ENCODE measurements at places on chromosomes 3 and 15.

DNA sequence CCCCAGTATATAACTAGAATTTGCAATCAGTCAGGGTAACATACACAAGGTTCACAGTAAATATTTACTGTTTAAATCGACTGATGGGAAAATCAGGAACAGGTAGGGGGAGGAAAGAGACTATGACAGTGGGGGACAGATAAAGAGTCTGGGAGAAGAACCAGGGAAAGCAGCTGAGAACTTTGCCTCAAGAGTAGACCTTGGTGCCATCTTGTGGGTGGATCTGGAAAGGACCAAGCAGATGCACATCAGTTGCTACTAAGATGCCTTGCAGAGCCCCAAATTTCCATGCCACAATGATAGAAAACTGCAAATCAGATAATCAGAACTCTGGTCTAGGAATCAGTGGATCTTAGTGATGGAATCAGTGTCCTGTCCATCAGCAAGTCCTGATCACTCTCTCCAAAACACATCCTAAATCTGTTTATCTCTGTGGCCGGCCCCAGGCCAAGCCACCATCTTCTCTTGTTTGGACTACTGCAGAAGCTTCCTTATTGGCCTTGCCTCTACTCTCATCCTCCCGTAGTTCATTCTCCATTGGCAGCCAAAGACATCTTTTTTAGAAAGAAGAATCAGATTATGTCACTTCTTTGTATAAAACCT is 62.7 kb downstream of the PDE8A start:
- peak; percentile 64 for DNase-seq

- no peak for DNase-seq
Observed at GRCh38 chr3:38059148-38059547, 20.1 kb downstream of the DLEC1 start.

DNA sequence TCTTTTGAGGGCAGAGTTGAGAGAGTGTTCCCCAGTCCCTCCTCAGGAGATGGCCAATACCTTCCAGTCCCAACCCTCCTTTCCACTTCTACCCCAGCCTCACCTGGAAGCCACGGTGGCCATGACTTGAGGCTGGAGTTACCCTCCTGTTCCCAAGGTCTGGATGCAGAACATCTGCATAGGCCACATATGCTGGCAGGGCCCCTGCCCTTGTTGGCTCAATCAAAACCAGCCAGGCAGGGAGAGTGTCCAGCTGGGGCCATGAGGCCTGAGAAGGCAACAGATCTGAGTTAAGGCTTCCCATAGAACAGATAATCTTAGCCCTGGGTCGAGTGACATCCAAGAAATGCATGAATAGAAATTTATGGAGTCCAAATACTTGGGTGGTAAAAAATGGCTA is 23.6 kb upstream of the VIPR1 start:
- no peak for DNase-seq

GRCh38 chr3:27349832-27350231 is 19.4 kb downstream of the NEK10 start:
- DNase-seq = no peak

GRCh38 chr15:88046576-88047129 is 209.9 kb downstream of the NTRK3 start:
- no peak for DNase-seq

DNA sequence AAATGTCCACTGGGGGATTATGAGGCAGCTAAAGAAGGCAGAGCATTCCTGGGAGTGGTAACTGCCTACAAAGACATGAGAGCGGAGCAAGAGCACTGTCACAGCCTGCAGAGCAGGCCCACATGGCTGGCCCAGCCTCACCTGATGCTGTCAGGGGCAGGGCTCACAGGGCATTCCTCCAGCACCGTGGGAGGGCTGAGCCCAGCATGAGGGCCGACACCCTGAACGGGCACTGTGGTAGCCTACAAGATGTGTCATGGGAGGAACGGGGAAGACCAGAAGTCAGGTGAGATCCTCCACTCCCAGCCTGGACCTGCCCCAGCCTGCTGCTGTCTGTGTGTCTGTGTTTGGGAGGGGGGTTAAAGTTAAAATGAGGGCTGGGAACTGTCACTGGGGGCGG is 30.1 kb downstream of the CCDC12 start:
- DNase-seq = no peak

GRCh38 chr15:70608144-70608543 is 155.2 kb downstream of the UACA start:
- DNase-seq = no peak

DNA sequence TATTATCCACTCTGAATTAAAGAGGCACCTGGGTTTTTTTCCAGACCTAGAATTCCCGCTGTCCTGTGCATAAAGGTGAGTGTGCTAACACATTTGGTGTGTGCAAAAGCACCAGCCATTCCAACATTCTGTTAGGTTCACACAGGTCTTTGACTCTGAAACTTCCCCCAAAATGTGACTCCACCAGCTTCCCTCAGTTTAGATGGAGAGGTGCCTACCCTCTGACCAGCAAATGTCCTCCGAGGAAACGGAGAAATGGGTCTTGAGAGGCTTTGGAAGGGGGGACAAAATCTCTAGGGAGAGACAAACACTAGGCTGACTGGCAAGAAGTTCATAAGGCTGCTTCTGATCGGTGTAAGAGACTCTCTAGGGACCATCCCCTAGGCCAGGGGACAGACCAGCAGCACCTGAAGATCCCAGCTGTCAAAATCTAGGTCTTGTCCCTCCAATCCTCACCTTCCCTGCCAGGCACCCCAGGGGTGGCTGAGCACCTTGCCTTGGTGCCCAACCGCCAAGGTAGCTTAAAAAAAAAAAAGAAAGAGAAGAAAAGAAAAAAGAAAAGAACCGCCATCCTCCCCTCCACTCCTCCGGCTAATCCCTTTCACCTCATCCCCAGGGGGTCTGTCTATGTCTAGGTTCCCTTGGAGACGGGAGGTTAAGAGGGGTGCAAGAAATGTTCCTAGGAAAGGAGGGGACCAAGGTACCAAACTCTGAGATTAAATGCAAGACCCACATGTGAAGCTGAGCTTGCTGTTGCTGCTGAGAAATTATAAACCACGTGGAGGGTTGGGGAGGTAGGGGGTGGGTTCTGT is 2.0 kb upstream of the MECOM start:
- no peak for DNase-seq

- no peak for DNase-seq
Observed at GRCh38 chr3:150349314-150350097, 58.6 kb upstream of the TSC22D2 start.

DNA sequence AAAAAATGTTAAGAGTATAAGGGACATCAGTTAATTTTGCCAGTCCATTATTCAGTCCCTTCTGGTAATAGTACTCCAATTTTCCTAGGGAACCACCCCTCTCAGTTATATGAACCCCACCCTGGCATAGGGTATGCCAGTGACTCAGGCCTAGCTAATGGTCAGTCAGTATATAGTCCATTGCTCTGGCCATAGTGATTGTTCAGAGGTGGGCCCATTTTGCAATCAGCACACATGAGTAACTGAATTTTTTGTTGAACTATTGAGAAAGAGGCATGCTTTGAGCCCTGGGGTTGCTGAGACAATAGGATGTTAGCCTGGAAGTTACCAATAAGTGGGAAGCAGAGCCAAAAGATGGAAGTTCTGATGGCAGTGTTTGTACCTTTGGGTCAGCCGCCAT is 4.1 kb downstream of the LRCH3 start:
- no peak for DNase-seq

DNA sequence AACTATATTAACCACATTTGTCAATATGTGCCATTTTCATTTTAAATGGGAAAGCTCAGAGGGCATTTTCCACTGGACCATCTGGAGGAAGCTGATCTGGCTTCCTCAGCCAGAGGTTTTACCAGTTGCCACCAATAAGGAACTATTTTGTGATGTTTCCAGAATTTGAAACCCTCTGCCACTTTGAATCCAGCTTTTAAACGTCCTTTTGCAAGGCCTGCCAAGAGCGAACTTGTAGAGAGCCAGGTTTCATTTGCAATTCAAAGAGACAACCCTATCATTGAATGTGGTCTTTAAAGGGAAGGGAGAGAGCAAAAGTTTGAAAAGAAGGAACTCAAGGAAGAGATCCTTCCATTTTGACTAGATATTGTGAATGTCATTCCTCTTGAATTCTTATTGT is 123.3 kb upstream of the CHL1 start:
- no peak for DNase-seq

DNA sequence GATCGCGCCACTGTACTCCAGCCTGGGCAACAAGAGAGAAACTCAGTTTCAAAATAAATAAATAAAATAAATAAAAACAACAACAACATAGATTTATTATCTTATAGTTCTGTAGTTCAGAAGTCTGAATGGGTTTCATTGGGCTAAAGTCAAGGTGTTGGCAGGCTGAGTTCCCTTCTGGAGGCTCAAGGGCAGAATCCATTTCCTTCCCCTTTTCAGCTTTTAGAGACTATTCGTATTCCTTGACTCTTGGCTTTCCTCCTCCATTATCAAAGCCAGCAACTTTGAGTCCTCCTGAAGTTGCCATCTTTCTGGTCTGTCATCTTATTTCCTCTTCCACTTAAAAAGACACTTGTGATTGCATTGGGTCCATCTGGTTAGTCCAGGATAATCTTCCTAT is 12.1 kb downstream of the BLM start:
- DNase-seq = no peak

GRCh38 chr15:62935300-62936081 is 107.1 kb upstream of the TPM1 start:
- no peak for DNase-seq

DNA sequence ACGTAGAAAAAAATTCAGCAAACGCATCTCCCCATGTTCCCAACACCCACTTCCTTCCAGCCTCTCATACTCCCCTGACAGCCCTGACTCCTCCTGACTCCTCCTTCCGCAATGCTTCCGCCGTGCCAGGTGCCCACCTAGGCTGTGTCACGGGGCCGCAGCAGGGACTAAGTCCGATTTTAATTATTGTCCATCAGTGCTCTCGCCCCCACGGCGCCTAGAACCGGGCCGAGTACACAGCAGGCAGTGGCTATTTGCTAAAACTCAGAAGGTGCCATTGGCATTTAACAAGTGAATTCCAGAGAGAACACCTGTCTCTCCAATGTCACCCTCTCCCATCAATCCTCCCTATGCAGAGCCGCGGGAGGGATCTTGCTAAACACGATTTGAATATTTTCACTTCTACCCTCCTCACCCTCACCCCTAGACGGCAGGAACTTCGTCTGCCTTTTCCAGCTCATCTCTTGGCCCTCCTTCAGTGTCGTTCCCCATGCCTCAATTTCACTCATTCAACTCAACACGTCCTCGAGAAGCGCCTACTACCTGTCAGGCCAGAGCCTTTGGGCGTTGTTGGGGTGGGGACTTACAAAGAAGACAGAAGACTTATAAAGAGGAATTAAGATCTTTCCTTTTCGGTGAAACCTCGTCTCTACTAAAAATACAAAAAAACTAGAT is 11.5 kb upstream of the SHF start:
- peak; percentile 48 for DNase-seq

- DNase-seq = no peak
Observed at GRCh38 chr3:63022114-63022513, 146.9 kb upstream of the CADPS start.

- no peak for DNase-seq
Observed at GRCh38 chr15:67064607-67065530, 533 bp upstream of the SMAD3 start.

DNA sequence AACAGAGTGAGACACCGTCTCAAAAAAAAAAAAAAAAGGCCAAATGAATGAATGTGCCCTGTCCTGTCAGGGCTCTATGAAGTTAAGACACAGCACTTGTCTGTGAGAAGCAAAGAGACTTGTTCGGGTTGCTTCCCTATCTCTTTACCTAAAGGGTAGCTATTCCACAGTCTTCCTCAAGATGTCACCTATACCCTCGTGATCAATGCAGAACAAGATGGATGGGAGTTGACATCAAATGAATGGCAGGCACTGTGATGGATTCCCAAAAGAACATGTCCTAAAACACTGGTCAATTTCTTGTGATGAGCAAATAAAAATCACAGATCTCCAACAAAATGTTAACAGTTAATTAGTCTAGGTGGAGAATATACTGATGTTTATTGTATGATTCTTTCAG is 9.5 kb downstream of the TADA3 start:
- no peak for DNase-seq

DNA sequence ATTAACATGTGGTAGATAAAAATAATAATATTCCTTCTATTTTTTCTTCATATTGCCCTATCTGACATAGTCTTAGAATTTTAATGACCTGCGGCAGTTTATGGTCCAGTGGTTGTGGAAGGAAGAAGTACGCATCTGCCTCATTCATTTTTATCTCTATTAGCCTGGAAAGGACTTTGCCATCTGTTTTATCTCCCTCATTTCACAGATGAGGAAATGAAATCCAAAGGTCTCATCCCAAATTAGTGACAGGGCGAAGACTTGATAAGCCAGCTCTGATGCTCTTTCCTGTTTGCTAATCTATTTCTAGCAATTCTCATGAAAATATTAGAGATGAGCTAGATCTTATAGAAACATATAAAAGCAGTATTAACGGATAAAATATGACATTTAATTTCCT is 113.3 kb downstream of the KLHL25 start:
- no peak for DNase-seq

- peak; percentile 69 for DNase-seq
Observed at GRCh38 chr3:8110966-8111798, 390.4 kb upstream of the LMCD1 start.

GRCh38 chr15:81504170-81504905 is 130.3 kb upstream of the TMC3 start:
- no peak for DNase-seq

- DNase-seq = no peak
Observed at GRCh38 chr3:42151596-42152168, 60.5 kb downstream of the TRAK1 start.

GRCh38 chr15:45114076-45114750 is at the start of the genes DUOX2 and DUOXA2:
Gene DUOX2 (minus strand): TSS chr15:45114172. CDS start chr15:45113411, 761 bp downstream.
Gene DUOXA2 (plus strand): TSS chr15:45114326. CDS start chr15:45114606, 280 bp downstream.
- DNase-seq = no peak

GRCh38 chr3:31011380-31011779 is 116.9 kb upstream of the GADL1 start:
- no peak for DNase-seq

DNA sequence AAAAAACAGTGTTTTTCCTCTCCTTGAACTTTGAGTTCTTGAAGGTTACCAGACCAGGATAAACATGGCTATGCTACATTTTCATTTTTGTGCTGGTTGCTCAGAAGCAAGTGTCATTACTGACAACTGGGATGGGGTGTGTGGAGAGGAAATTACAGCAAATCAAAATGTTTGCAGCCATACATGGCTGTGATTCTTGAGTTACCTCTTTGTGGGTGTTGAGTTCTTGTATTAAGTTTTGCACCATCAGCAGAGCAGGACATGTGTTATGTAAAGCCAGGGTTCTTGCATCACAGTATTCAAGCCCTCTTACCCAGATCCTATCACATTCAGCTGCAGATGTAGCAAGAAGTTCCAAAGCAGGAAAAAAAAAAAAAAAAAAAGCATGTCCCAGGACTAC is 53.9 kb upstream of the ATOSA start:
- no peak for DNase-seq

DNA sequence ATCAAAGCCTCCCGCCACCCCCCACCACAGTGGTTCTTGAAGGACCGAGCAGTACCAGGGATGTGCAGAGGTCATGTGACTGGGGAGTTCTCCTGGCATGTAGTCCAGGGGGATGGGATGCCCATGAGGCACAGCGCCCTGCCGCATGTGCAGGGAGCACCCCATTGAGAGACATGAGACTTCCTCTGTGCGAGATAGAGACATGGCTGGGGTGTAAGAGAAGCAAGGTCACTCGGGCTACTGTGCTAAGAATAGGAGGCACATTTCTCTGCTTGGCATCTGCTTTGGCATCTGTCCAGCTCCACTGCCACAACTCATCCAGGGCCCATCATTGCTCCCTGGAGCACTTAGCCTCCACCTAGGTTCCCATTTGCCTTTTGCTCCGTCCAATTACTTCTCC is 2.4 kb upstream of the CYP1A1 start:
- DNase-seq = no peak

- DNase-seq = peak; percentile 74
Observed at GRCh38 chr3:43194490-43195114, 88.7 kb upstream of the POMGNT2 start.

Data from activated naive CD4-positive, alpha-beta T cell treated with anti-CD3 and anti-CD28 coated beads, Interleukin-2, amount 10 ng/mL, durations not matched to agents 7 days and 5 days (primary cell).